Activated T-cell treated with anti-CD3 and anti-CD28 coated beads, Interleukin-2, amount 50 U/mL, for 1 hour (primary cell): ENCODE measurements at places on chromosomes 13 and 19.

GRCh38 chr13:28981530-28981929 is 161.4 kb downstream of the MTUS2 start:
- DNase-seq = no peak

DNA sequence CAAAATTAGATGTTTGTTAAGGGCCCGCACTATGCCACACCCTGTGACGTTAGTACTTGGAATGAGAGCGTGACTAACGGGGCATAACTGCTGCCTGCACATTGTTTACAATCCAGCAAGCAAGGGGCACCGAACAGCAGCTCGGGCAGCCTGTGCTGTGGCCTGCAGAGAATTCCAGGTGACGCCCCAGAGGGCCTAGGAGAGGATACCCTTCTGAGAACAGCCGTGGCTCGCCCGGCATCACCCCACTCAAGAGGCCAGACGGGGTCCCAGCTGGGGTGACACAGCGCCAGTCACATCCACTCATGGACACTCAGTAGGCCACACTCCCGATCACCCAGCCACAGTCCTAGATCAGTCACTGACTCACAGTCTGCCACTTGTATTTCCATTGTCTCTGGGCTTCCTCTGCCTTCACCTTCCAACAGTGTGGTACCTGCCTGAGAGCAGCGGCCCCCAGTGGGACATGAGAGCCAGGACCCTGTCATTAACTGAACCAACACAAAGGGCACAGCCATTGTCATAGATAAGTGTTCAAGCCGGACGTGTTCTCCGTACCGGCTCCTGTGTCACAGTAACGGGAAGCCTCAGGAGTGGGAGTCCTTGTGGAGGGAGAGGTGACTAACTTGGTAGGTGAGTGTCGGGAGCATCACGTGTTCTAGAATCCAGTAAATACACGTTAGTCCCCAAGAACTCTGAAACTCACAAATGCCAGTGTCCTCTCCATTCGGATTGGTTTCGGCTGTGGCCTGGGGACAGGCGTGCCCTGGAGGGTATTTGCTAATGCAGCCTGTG is 7.5 kb downstream of the ZNF331 start:
- no peak for DNase-seq

DNA sequence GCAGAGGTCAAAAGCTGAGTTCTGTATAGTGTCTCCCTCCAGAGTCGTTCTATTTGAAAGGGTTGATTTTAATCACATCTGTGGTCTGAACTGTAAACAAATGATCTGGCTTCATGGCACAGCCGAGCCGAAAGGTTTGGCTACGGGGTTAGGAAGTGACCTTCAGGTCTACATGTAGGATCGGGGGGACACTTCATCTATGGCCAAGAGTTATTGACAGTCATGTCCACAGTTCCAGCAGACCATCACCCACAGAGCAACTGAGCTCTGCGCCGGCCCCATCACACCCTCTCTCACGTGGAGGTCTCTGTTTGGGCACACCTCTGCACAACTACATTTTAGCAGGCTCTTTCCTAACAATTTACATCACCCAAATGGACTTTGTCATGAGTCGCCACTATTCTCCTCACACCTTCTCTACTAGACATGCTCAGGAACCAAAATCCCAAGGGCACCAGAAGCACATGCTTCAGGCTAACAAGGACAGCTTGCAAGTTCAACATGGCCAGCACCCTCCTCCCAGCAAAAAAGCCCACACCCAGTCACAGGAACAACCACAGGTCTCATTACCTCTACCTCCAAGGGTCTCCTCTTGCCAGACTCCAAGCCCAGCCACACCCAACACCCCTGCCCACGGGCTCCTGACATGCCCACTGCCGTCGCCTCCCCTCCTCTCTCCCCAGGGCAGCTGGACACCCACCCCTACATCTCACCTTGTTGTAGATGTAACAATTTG is 36.1 kb upstream of the EPHX3 start:
- DNase-seq = no peak

DNA sequence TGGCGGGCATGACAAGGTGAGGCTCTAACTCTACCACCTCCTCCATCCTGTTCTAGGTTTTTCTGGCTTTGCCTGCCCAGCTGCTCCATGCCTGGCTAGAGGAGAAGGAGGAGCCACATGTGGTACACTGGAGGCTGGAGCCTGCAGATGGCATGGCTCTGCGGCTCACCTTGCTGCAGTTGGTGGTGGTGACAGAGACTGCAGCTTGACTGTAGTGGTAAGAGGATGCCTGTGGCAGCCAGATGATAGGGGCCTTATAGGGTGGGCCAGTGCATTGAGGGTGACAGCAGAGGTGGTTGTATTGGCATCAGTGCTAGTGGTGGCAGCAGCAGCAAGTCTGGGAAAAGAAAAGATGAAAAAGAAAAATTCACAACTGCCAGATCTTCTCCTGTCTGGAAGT is 146.2 kb downstream of the TNFRSF19 start:
- no peak for DNase-seq

DNA sequence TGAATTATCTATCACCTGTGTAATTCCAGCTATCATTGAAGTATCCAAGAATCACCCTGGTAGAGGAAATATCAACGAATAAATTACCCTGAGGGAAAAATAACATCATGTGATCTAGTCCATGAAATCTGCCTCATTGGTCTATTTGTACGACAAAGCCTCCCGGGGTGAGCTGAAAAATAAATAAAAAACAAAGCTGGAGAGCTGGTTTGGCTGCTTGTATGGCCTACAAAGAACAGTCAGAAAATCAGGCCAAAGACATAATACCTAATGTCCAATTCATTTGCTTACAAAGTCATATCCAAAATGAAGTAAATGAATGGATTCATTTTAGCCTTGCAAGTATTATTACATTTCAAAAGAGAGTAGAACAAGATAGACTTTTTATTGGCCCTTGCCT is 449.9 kb downstream of the KLF12 start:
- DNase-seq = no peak

GRCh38 chr13:106752584-106753170 is 184.7 kb upstream of the ARGLU1 start:
- no peak for DNase-seq

DNA sequence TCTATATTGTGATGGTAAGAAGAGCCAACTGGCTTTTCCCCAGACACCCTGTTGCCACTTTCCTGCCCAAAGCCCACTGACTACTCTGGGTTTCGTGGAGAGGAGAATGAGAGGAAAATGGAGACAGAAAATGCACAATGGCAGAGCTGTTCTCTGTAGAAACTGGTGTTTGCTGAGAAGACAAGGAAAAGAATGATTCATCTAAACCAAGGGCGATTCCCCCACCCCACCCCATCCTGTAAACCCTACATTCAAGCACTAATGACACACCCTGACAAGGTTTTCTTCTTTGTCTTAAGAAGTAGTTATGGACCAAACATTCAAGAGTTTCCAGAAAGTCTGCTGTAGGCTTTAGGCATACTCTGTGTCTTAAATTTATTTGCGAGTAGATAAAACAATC is 68.8 kb downstream of the DOCK9 start:
- no peak for DNase-seq

DNA sequence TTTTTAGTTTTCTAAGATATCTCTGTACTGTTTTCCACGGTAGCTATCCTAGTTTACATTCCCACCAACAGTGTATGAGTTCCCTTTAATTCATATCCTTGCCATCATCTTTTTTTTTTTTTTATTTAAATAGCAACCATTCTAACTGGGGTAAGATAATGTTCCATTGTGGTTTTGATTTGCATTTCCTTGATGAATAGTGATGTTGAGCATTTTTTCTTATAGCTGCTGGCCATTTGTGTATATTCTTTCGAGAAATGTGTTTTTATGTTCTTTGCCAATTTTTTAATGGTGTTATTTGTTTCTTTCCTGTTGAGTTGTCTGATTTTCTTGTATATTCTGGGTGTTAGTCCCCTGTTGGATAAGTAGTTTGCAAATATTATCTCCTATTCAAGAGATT is 454.8 kb downstream of the DACH1 start:
- no peak for DNase-seq

DNA sequence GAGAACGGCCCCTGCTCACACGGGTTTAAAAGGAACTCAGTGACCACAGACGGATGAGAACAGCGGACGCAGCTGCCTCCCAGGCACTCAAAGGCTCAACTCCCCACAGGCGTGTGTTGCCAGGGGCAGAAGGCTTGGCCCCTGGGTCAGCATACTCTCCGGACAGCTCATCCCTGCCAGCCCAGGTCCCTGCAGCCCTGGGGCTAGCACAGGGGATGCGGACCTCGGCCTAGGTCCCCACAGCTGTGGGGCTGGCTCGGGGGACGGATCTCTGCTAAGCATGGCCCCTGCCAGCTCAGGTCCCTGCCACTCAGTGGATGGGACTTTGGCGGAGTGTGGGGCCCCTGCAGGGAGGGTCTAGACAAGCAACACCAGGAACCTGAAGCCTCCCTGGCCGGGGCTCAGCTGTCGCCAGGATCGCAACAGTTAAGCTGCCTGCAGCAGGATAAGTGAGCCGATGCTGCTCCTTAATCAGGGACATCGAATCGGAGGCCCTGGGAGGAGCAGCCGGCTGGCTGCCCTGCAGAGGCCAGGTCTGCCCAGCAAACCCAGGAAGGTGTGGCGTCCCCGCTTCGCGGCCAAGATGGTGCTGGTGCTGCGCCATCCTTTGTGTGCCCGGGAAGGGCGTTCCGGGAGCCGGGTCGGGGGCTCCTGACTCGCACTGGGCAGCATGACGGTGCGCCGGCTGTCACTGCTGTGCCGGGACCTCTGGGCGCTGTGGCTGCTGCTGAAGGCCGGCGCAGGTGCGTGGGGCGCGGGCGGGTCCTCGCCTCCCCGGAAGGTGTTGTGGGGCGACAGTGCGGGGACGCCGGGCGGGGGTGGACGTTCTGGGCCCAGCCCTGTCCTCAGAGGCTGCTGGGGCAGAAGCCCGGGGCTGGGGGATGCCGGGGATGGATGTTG is 32.5 kb downstream of the MCF2L start:
- no peak for DNase-seq

- DNase-seq = no peak
Observed at GRCh38 chr19:49014123-49014869, 2.6 kb downstream of the LHB start.

GRCh38 chr13:43154156-43154651 is 130.8 kb downstream of the DNAJC15 start:
- no peak for DNase-seq

GRCh38 chr19:7734220-7735203 is 2.6 kb upstream of the CLEC4G start:
- no peak for DNase-seq

- no peak for DNase-seq
Observed at GRCh38 chr13:109976206-109976997, 190.0 kb upstream of the IRS2 start.

GRCh38 chr13:39768962-39769361 is 113.5 kb downstream of the COG6 start:
- DNase-seq = no peak

DNA sequence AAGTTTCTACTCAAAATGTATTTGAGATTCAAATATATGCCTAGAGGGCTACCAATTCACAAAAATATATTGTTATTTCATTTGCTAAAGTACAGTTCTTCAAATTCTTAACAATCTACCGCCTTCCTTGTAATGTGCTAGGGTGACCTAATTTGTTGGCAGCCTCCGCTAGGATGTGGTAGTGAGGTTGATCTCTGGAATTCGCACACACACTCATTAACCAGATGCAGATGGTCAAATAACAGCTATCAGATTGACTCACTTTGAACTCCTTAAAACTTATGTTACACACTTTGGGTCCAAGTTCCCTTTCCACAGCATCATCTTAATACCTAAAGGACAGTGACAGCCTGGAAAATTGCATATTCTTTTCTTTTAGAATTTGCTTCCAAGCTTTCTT is 367.3 kb downstream of the DCT start:
- DNase-seq = no peak

DNA sequence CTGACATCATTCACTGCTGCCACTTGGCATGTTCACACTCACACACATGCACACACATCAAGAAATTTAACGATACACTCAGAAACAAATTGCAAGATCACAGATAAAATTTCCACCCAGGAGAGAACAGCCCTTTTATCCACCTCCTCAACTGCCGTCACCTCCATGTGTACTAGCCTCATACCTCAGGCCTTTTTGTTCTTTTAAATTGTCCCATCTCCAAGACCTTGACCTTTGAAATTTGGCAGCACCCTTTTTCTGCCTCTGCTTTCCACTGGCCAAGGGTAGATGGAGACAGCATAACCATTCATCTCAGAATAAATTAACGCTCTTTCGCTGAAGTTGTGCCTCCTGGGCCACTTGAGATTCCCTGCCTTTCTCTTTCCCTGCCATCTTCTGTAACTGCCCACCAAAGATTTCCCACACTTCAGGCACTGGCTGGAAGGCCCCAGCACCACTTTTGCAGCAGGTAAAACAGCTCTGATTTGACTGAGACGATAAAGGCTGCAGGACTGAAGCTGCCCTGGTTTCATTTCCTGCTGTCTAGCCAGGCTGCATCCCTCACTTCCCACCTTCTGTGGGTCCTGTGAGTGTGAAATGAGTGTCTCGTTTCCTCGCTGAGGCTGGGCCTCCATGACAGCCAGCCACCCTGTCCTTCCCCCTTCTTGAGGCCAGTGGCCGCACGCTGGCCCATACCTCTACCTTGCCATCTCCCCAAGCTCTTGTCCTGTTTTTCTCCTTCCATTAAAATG is 39.3 kb downstream of the MBNL2 start:
- peak; percentile 22 for DNase-seq

- no peak for DNase-seq
Observed at GRCh38 chr13:78521091-78521490, 82.3 kb downstream of the POU4F1 start.

DNA sequence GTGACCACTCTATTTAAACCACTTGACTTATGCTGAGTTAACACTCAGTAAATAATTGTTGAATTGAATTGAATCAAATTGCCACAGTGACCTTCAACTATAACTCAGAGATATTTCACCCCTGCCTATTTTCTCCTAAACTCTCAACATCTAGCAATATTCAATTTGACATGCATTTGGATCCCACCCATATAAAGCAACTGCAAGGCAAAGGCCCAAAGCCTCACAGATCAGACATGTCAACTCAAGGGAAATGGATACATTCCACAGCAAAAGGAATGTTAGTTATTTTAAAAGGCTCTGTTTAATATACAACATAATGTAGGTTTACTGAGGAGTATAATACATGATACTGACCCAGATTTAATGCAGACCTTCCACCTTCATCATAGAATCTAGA is 107.4 kb downstream of the KCTD12 start:
- DNase-seq = no peak

DNA sequence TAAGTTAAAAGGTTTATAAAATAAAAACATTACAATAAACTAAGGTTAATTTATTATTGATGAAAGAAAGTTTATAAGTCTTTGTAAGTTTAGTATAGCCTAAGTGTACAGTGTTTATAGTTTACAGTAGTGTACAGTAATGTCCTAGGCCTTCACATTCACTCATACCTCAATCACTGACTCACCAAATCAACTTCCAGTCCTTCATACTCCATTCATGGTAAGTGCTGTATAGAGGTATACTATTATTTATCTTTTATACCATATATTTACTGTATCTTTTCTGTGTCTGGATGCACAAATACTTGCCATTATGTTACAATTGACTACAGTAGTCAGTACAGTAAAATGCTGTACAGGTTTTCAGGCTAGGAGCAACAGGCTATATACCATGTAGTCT is 490.0 kb downstream of the GPC6 start:
- no peak for DNase-seq

GRCh38 chr19:51688671-51689571 is 4.2 kb upstream of the SPACA6 start:
- no peak for DNase-seq

GRCh38 chr13:105914291-105915036 is 621.0 kb downstream of the EFNB2 start:
- no peak for DNase-seq
